Stimulated activated CD4-positive, alpha-beta T cell treated with anti-CD3 and anti-CD28 coated beads, Interleukin-1b, Interleukin-23, amount 100 ng/mL, for 1 hour (primary cell): ENCODE measurements at places on chromosomes 16 and 17.

- DNase-seq: no peak
Measured at GRCh38 chr17:40597156-40597555, 31.9 kb upstream of the CCR7 start.

GRCh38 chr17:75697651-75698291 is 23.5 kb upstream of the ITGB4 start:
- no peak for DNase-seq

DNA sequence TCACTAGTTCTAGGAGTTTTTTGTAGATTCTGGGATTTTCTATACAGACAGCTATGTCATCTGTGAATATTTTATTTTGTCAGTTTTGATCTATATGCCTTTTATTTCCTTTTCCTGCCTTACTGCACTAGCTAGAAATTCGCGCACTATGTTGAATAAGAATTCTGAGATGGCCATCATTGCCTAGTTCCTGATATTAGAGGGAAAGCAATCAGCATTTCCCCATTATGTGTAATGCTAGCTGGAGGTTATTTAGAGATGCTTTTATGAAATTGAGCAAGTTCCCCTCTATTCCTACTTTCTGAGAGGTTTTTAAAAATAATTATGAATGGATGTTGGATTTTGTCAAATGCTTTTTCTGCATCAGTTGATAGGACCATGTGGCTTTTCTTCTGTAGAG is 23.8 kb downstream of the MPRIP start:
- no peak for DNase-seq

- no peak for DNase-seq
Measured at GRCh38 chr16:67148656-67149275, 2.0 kb downstream of the B3GNT9 start.

DNA sequence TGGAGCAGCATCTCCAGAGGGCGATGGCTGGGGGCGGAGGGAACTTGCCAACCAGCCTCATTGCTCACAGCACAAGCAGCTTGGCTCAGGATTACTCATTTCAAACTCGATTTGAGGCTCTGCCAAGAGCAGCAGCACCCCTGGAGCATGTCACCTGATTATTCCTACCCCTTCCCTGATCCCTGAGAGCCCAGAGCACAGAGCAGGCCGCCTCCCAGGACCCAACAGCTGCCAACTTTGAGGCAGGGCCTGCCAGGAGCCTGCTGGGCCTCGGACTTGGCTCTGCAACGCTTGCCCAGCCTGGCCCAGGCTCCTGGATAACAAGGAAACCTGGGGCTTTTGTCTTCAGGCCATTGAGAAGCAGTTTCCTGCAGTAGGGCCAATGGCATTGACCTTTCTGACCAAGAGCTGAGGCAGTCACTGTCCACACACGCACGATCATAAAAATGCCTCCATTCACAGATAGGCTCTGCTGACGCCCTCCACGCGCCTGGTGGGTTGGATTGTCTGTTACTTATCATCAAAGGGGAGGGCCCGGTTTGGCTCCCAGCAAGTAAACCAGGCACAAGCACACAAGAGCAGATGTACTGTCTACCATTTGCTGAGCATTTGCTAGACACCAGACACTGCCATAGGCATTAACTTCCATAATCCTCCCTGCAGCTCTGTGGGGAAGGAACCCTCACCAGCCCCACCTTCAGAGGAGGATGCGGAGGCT is 406.6 kb upstream of the EEF2KMT start:
- no peak for DNase-seq

GRCh38 chr17:70310221-70310672 is 140.9 kb downstream of the KCNJ2 start:
- DNase-seq: no peak

- no peak for DNase-seq
Measured at GRCh38 chr17:8862213-8863056, 5.0 kb downstream of the PIK3R6 start.
